ENCODE measurements at places on chromosomes 3 and 15.

DNA sequence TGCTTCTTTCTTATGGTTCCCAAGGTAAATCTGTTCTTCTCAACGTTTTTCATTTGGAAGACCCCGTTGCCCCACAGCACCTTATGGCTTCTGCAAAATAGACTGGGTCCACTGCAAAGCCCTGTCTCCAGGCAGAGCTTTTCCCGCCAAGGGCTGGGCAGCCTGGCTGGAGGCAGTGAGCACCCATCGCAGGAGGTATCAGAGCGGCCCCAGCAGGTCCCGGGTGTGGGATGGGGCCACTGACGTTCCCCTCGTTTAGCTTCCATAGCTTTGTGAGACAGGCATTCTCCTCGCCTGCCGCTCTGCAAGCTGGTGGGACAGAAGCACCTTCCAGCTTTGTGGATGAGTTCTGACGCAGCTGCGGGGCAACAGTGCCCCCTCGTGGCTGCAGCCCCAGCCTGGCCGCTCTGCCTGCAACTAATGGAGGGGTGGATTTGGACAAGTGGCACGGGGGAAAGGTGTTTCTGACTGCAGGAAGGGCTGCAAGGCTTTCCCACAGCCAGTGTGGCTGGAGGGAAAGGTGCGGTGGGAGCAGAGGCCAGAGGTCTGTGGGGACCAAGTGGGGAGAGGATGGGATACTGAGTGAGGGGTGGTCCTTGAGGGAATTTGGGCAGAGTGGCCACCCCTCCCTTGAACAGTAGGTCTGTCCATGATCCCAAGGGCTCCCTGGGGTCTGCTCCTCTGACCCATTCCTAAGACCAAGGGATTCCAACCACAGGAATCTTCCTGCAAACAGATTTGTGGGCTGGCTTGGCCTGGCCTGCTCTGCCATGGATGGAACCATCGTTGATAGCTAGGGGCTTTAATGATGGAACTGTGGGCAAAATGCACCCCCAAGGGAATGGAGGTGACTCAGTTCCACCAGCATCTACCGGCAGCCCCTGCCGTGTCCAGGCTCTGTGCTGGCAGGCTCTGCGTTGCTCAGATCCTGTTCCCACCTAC lies 99.4 kb downstream of the FBLN2 start:
- DNase-seq, result peak; percentile 49

- DNase-seq, result peak; percentile 6
These were observed 225.5 kb upstream of the IL12A start for GRCh38 chr3:159763011-159763601.

DNA sequence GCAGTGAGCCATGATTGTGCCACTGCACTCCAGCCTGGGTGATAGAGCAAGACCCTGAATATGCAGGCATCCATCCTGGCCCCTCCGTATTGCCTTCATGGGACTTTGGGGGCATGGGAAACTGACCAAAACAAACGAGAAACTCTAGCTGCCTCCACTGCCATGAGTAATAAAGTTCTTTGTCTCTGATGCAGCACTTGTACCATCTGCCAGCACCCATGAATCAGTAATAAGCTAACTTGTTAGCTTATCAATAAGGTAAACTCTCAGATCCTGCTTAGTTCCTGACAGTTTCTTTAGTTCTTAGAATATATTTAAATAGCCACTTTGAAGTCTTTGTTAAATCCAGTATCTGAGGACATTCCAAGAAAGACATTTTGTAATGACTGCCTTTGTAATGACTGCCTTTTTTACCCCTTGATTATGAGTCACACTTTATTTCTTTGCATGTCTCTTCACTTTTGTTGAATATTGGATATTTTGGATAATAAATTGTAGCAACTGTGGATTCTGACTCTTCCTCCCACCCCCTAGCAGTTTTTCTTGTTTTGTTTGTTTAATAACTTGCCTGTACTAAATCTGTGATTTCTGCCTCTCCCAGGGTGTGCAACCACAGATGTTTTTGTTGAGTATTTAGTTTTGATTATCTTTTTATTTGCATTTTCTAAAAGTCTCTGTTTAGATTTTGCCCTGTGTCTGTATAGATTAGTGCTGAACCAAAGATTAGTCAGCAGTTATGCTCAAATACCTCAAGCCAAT lies 136.9 kb downstream of the HCN4 start:
- DNase-seq, result no peak

DNA sequence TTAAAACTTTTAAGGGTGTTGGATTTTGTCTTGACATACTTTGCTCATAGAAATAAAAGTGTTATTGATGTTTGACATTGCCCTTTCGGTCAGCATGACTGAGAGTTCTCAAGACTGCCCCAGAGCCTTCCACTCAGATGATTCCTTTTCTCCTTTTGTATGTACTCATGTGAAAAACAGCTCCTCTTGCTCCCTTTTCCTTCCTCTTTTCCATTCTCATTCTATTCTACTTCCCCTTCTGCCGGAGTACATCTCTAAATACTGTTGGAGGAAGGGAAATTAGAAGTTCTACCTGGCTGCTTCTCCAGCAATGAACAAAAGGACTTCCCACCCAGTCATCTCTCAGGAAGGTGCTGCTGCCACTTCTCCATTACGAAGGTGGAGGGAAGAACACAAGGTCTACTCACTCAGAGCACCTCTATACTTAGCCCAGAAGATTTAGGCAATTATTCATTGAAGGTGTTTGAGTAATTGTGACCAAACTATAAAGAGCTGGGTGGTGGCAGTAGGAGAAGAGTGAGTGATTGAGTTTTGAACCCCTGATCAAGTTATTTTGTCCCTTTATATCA lies 163.8 kb upstream of the MBNL1 start:
- DNase-seq, result no peak

GRCh38 chr3:188049606-188050530 lies 104.1 kb upstream of the LPP start:
- DNase-seq, result no peak

Data from stimulated activated CD8-positive, alpha-beta memory T cell treated with anti-CD3 and anti-CD28 coated beads, Interleukin-7, amount 100 ng/mL, for 48 hours (primary cell).